ENCODE measurements at places on chromosomes 4 and X. TPM values are rescaled to one million over a fixed set of nuclear protein-coding genes. Genes with fewer than 3 reads are reported as not detected.

Gene MAGEC3
- total RNA-seq: not detected

Gene CXCL8
- 0.78 TPM for total RNA-seq

Gene ETDA
- not detected for total RNA-seq

Gene MAGEA2B
- not detected for total RNA-seq

Gene VEGFD
- total RNA-seq: 1.6 TPM

Gene HSFX3
- total RNA-seq: not detected

Gene SMR3B
- not detected for total RNA-seq

Gene HSFX1
- total RNA-seq: 1.8 TPM

Gene SRPX2
- 13.9 TPM for total RNA-seq

Gene TLR3
- 51.3 TPM for total RNA-seq

Gene MAMLD1
- 0.69 TPM for total RNA-seq

Gene PAGE2B
- not detected for total RNA-seq

- no peak for DNase-seq
Observed at GRCh38 chrX:132426695-132427281, 62.0 kb downstream of the MBNL3 start.

DNA sequence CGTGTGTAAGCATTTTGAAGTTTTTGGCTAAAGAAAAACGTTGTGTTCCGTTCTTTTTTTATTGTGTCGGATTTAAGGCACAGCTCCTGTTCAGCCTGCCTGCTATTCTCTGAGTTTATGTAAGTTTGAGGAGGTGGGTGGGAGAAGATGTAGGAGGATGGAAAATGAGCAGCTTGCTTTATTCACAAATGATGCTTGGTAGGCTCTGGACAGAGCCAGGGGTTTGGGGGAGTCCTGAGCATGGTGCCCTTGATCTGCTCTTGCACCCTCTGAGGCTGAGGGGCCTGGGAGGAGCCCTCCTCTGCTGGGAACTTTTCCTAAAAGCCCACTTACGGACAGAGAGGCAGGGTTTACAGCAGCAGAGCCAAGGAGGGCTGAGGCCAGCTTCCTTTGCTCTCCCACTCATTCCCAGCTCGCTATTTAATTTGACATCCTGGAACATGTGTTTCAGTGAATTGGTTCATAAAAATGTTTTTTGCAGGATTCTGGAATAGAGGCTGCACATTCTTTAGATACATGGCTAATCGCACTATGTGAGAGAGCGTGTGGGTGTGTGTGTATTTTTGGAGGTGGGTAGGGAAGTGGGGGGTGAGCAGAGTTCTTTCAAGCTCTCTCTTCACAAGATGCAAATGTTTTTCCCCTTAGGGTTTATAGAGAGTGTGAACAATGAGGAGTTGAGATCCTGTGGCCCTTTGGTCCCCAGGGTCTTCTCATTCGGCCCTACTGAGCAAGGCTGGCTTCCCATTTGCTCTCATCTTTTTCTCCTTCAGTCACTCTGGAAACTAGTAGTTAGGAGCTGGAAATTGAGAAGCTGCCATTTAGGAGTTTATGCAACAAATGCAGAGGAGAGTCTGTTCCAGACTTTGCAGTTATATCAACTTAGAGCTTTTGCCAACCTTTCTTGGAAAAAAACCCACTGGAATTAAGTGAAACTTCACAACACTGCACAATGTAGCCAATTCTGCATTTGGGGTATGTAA lies 32.1 kb downstream of the TMEM131L start:
- DNase-seq: no peak

DNA sequence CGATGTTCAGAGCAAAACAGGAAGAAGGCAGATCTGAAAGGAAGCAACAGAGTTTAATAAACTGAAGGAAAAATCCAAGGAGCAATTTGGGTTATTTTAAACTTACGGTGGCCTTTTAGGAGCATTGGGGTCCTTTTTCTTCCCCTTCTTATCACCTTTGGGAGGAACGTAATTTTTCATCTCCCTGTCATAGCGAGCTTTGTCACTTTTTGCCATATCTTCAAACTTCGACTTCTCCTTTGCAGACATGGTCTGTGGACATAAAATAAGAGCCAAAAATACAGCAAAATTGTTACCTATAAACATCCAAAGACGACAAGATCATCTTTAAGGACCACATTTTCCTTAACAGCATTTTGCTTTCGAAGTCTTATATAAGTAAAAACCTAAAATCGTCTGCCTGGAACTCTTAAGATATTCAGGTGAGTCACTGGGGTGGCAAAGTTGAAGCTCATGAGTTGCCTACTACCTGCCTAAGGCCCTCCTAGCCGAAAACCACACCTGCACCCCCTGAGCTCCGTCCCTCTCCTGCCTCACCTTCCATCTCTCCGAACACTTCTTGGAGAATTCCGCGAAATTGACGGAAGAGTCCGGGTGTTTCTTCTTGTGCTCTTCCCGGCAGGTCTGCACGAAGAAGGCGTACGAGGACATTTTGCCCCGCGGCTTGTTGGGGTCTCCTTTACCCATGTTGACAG lies 1.0 kb downstream of the HMGB2 start:
- DNase-seq: no peak

- DNase-seq: no peak
Observed at GRCh38 chr4:79498282-79498681, 90.3 kb upstream of the GK2 start.

- no peak for DNase-seq
Observed at GRCh38 chr4:36553029-36553428, 271.6 kb downstream of the DTHD1 start.

DNA sequence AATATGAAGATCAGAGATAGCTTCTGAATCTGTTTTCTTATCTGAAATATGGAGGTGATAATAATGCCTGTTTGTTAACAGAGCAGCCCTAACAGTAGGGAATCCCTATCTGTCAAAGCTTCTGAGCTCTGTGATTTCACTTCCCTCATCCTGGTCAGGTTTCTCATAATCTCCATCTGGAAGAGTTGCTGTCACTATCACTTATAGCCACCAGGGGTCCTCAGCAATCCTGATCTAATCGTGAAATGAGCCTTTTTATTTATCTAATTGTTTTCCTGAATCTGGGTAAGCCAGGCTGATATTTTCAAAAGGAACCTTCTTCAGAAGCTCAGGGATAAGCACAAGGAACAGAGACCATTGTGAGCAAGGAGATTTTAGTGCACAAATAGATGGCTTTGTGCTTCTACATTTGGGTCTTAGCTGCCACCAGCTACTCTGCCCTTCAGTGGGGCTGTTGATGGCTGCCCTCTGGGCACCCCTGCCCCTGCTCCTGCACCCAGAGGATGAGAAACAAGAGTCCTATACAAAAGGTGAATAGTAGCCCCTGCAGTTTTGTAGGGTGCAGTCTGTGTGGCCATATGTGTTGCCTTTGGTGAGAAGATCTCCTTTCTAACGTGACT lies 196.4 kb upstream of the RADX start:
- no peak for DNase-seq

DNA sequence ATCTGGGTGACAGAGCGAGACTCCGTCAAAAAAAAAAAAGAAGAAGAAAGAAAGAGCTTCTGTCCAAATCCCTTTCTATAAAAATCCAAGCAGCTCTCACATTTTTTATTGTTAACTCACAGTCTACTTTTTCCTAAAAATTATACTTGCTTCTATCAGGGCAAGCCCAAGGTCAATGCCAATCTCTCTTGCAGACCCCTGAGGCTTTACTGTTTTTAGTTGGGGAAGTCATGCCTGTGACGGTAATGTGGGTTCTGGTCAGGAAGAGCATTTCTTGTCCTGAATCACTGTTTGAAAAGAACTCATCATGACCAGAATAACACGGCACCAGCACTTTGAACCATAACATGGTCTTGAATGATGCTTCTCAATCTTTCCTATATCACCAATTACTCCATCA lies 54.6 kb upstream of the CITED1 start:
- DNase-seq: no peak

GRCh38 chrX:40174001-40174853 lies 76.5 kb upstream of the BCOR start:
- DNase-seq: peak; percentile 67

DNA sequence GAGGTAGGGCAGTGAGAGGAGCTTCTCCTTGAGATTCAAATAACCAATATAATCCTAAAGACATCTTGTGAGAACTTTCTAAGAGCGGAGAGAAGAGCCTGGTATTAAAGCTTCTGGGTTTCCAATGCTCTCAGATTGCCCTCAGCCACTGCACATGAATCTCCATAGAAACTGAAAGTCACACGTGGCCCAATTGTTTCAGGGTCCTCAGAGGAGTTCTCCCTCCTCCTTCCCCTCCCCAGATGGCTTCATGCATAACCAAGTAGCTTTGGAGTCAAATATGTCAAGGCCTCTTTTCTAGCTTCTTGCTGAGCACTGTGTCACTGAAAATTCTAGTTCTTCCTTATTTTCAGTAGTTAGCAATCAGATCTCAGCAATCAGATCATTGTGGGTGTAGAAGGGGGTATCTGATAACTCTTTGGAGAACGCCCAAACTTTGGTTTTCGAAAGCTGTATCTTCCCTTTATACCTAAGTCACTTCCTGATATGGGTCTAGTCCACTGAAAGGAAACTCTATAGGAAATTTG lies 2.2 kb downstream of the BTK start:
- peak; percentile 16 for DNase-seq

DNA sequence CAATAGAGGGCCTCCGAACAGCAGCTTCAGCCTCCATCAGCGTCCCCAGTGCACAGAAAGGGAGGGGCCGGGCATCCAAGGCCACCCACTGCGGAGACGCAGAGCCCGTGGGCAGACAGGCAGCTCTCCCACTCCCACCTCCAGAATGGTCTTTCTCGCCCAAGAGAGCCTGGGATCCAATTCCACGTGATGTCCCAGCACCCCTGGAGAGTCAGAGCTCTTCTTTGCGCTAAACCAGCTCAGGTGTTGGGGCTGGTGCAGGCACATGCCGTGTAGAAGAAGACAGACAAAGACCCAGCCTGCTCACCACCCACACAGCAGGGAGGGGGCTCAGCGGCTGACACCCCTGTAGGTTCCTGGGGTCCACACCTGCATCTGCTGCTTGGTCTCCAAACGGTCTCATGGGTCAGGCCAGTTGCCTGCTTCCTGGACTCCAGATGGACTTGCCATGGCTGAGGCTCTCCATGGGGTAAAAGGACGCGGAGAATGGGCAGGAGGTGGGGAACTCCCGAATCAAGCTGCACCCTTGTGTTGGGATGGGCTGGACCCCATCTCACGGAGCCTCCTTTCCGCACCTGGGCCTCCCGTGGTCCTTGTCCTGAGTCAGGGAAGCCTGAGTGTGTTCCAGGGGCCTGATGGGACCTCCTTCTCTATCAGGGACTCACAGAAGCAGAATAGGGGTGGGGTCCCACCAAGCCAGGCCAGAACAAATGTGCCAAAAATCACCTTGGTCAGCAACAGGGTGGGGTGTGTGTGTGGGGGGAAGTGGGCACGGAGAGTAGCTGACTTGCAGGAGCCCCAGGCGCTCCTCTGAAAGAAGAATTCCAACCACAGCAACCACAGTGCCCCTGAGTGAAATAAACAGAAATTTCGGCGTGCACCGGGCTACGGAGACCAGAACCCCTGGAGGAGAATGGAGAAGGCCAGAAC lies 11.6 kb upstream of the ASMTL start:
- peak; percentile 2 for DNase-seq

All from mucosa of descending colon (tissue), 3 donors.